CD4-positive, alpha-beta T cell treated with Interleukin-6 at 100 ng/mL for 8 hours (primary cell): ENCODE measurements at places on chromosomes 7 and 10.

DNA sequence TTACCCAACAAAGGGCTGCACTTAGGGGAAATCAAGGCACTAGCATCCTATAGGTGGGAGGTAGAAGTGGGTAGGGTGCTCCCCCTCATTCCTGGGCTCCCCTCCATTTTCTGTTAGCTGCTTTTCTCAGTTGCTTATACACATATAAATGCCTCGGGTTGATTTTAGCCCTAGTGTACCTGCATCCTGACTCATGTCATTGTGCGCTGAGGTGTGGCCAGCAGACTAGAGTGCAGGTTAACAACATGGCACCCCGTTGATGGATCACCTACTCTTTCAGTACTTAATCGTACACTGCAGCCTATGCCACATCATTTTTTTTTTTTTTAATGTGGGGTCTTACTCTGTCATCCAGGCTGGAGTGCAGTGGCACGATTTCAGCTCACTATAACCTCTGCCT, 144.0 kb upstream of the ITGB1 start:
- DNase-seq, result no peak

DNA sequence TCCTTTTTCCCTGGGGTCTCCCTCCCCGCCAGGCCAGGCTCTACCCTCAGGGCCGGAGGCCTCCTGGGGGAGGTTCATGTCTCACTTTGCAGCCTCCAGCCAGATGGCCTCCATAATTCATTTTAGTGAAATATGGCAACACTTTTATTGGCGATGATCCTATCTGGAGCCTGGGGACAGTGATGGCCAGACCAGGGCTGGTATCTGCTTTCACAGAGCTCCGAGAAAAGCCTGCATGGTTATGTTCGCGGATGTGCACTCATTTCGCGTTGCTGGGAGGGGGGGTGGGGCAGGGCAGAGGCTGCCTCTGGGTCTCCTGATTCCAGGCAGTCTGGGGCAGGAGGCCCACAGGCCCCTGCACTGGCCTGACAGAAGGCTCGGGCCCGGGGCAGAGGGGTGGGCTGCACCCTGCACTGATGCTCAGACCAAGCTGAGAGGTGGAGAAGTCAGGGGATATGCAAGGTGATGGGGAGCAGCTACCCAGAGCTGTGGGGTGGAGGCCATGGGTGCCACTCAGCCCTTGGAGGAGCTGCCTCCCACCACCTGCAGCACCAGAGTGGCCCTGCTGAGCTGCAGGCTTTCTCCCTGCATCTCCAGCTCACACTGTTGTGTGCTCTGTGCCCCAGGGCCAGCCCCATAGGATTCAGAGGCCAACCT, 85.3 kb upstream of the RET start:
- no peak for DNase-seq

DNA sequence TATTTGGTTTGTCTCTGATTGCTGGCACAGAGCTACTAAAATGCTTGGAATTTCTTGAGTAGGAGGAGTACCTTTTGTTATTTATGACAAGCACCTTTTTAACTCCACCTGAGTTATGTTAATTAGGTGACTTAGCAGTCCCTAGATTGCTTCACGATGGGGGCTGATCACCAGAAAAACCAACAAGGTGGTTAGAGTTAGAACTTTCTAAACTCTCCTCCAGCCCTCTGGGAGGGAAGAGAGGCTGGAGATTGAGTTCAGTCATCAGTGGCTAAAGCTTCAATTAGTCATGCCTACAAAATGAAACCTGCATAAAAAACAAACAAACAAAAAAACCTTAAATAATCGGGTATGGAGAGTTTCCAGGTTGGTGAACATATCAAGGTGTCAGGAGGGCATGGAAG, 23.6 kb upstream of the ING3 start:
- no peak for DNase-seq

- no peak for DNase-seq
Measured at GRCh38 chr10:128549101-128549608, 422.9 kb upstream of the MKI67 start.

DNA sequence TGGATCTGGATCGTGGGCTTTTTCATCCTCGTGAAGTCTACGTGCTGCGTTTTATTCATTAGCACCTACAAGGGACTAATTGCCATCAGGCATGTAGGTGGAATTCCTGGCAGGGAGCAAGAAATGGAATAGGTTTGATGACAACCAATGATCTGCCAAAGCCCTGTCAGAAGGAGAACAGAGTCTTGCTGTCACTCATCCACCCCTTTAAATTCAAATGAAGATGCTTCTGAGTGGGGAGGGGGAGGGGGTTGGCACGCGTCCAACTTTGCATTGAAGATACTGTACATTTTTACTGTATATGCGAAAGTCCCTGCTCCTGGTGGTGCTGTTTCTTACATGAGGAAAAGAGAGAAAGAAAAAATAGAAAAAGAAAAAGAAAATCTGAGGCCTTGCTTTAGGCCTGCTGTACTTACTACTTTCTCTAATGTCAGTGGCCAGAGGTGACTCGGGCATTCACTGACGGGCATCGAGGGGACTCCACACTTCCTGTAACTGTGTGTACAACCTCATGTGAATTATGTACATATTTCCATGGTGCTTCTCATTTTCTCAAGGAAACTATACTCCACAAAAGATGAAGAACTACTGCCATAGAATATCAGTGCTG, 569.1 kb downstream of the INHBA start:
- DNase-seq, result no peak

- no peak for DNase-seq
Measured at GRCh38 chr7:36985316-36985715, 261.0 kb upstream of the AOAH start.

DNA sequence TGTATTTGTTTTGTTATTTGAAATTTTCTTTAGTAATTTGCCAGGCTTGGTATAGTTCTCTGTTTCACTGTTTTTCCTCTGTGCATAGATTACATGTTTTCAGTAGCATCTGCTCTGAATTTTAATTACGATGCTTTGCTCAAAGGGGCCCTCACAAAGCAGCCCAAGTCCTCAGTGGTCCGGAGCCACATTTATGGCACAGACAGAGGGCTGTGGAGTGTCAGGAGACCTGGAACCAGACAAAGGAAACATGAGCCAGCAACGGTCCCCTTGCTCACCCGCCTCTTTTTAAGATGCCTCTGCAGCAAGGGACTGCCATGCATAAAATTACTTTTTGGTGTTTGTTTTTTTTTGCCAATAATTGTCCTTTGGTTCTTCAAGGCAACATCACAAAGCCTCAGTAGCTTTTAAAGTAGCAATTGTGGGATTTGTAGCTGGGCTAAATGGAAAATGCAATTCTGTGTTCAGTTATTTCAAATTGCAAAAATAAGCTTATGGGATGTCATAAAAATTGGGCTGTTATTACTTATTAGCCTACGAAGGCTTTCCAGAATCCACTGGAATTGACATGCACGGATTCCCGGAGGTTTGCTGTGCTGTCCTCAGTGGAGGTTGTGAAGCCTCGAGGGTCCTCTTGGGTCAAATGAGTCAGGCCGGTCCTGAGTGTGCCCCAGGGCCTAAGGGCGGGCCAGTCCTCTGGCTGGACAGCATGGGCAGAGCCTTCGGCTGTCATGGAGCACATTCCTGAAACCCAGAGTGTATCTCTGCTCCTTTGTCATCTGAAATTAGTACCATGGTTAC, 422.8 kb downstream of the GLRX3 start:
- DNase-seq, result no peak

DNA sequence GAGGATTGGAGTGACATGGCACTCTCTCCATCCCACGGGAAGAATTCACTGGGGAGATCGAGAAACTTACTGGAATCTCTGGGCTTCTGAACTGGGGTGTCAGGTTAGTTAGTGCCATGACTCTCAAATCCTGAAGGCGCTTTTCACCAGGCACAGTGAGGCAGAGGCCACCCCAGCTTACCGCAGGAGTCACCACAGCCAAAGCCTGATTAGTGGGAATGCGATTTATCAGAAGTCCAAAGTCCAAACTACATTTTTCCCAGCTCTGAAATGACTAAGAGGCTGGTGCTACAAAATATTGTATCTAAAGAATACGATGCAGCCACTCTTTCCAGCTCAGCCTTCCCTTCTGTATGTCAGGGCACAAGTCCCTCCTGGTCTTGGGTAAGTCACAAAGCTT, 334.8 kb upstream of the SHH start:
- no peak for DNase-seq

GRCh38 chr10:117635826-117636225, 93.3 kb downstream of the EMX2 start:
- no peak for DNase-seq

DNA sequence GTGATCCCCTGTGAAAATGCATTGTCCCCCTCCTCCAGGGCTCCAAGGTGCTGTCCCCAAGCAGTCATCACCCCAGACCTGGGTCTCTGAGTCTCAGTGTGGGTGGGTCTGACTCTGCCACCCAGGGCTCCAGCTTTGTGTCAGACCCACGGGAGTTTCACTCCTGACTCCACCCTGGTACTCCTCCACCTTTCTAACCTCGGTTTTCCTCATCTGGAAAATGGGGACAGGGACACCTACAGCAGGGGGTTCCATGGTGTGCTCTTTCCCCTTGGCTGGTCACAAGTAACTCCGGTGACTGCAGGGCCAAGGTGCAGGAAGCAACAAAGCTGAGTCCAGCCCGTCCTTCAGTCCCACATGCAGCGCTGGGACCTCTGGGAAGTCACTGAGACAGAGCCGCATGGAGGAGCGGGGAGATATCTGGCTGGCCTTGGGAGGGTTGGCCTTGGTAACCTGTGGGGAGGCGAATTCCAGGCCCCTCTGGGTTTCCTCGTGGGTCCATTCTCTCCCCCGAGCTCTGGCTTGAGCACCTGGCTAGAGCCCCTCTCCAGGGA, 41.8 kb upstream of the RABGEF1 start:
- DNase-seq, result no peak

- no peak for DNase-seq
Measured at GRCh38 chr10:71584461-71584860, 135.1 kb downstream of the C10orf105 start.

DNA sequence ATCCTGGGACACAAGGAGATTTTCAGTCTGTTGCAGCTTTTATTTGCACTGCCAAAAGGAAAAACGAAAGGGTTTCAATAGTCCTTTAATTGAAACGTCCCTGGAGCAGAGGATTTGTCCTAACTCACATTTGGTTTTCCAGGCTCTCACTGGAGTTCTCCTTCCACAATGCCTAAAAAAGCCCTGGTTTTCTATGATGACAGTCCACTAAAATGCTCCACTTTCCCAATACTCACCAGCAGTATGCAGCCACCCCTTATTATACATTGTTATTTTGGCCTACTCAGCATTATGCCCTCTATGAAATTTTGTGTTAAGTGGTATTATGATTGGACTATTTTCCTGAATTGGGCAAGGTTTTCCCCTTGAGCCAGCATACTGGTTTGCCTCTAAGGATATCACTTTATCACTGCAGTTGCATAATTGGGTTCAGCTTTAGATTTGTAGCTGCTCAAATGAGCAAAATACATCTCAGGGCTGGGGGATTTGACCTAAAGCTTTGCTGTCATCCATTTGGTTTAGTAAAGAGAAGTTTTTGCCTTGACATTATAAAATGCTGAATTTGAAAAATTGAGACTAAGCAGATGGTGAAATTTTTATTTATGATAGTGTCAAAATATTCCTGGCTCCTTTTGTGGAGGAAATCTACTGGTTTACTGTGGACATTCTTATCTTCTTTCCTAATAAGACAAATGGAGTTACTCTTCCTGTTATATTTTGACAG, 239.2 kb downstream of the RNLS start:
- no peak for DNase-seq

DNA sequence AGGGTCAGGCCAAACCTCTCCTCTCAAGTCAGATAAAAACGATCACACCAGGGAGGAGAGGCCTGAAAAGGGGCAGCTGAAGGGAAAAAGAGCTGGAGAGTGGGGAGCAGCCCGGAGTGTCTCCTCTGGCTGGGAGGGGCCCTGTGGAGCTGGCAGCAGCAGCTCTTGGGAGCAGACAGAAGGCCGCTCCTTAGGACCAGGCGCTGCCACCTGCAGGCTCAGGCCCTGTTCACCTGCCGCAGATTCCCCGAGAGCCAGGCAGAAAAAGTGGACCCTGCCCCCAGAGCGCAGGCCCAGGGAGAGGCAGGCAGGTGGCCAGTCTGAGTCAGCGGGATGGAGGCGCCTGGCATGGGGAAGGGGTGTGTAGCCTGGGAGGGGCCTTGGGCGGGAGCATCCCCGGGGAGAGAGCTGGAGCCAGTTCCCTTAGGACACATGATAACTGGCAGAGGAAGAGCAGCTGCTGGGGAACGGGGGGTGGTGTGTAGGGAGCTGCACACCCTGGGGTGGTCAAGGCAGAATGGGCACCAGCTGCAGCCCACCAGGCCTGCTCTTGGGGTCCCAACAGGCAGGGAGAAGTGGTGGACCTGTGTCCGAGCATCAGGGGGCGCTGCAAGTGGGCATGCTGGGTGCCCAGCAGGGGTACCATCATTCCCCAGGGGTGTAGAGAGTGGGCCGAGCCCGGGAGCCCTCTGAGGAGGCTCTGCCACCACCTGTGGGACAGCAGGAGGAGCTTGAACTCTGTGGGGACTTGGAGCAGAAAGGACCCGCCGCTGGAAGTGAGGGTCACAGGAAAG, 177.2 kb upstream of the RHEB start:
- no peak for DNase-seq

GRCh38 chr7:3244241-3244814, 56.7 kb upstream of the SDK1 start:
- no peak for DNase-seq

DNA sequence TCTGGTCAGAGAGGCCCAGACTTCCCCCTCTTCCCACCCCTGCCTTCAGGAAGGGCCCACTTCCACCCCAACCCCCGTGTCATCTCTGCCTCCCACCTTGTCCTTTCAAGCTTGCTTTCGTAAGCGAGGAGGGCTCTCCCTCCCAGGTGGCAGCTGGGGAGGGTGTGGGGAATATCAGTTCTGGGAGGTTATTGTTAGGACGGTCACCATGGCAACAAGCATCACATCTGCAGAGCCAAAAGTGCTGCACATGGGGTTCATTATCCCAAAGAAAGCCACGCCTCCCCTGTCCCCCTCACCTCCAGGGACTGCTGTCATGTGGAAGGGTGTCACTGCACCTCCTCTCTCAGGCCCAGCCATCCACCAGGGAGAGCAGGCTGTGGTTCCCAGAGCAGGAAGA, 2.6 kb upstream of the CAMK2B start:
- no peak for DNase-seq

- DNase-seq, result no peak
Measured at GRCh38 chr10:70692043-70692603, 19.8 kb downstream of the ADAMTS14 start.

GRCh38 chr7:3399858-3400257, 98.8 kb downstream of the SDK1 start:
- no peak for DNase-seq

DNA sequence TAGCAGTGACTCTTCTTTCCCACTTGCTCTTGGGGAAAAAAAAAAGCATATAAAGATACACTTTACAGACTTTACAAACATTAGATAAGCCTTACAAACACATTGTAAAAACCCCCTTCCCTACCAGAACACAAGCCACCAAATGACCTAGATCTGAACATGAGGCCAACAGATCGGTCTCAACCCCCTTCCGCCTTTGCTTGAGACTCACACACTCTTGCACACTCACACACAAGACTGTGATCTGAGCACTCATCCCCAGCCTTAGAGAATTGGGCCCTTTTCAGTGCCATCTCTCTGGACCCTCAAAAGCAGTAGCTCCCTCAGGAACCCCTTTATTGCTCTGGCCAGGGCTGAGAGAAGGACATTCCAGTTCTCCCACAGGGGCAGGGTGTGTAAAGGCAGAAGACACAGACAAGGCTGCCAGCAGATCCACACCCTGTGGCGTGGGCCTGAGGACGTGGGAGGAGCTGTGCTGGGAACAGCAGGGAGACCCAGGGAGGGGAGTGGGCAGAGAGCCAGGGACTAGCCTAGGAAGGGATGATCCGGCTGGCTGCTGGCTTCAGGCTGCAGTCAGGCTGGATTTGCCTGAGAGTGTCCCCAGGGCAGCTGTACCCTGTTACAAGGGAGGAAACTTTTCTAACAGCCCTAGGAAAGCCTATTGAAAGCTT, 206.7 kb downstream of the KIAA1217 start:
- DNase-seq, result no peak

GRCh38 chr7:87151002-87151728, 1.1 kb upstream of the DMTF1 start:
- DNase-seq, result no peak
